COLO829 (cell line): ENCODE measurements at places on chromosomes 5 and 9.

- no peak for DNase-seq
Measured at GRCh38 chr5:53211799-53212198, 102.2 kb upstream of the MOCS2 start.

DNA sequence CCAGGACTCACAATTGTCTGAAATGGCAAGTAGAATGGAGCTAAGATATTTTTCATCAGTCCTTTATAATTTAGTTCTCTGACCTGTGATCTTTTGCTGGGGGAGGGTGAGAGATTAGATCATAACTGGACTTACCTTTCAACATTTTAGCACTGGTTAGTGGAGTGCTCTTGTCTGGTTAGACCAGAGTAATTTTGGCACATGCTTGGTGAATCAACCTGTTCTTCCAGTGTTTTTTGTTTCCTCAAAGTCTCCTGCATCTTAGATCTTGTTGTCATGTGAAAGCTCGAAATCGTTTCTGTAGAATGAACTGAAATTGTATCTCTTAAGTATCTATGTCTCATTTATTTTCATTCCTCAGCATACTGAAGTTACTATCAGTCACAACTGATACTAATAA lies 122.4 kb downstream of the TLE4 start:
- DNase-seq, result no peak

DNA sequence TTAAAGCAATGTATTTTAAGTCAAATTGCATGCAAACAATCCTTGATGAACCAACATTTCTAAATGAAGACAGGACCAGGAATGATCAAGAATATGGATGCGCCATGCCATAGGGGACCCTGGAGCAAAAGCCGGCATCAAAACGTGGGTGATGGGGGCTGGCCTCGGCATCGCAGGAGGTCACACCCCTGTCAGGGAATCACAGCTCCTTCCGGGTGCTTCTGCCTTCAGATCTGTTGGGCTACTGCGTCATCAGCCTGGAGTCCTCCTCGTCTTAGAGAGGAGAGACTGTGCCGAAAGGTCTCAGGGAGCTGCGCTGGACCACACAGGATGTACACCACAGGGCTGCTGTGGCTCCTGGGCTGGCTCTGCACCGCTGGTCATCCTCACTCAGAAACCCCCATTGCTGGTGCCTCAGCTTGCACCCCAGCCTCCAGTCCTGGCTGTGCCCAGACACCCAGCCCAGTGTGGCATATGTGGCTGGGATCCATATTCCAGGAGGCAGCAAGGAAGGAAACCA lies 152.9 kb upstream of the PPP1R26 start:
- no peak for DNase-seq

DNA sequence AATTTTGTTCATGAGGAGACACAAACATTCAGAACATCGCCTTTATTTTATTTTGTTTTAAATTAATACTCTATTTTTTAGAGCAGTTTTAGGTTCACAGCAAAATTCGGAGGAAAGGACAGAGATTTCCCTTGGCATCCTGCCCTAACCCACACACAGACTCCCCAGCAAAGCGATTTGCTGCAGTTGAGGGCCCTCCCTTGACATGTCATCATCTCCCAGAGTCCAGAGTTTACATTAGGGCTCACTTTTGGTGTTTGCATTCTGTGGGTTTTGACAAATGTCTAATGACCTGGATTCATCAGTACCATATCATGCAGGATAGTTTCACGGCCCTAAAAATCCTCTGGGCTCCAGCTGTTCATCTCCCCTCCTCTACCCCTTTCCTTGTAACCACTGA lies 33.6 kb upstream of the COL5A1 start:
- no peak for DNase-seq

DNA sequence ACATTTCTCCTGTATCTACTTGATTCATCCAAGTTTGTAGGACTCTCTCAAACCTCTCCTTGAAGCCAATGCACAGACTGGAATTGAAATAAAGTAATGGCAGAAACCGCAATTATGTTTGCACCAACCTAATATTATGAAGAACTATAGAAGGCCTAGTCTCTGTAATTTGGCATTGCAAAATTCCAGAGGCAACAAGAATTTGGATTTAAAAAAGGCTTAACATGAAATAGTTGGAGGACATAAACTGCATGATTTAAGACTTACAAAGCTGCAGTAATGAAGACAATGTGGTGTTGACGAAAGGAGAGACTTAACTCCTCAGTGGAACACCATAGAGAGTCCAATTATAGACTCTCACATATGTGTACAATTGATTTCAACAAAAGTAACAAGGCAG lies 117.8 kb upstream of the MINAR2 start:
- DNase-seq, result no peak

DNA sequence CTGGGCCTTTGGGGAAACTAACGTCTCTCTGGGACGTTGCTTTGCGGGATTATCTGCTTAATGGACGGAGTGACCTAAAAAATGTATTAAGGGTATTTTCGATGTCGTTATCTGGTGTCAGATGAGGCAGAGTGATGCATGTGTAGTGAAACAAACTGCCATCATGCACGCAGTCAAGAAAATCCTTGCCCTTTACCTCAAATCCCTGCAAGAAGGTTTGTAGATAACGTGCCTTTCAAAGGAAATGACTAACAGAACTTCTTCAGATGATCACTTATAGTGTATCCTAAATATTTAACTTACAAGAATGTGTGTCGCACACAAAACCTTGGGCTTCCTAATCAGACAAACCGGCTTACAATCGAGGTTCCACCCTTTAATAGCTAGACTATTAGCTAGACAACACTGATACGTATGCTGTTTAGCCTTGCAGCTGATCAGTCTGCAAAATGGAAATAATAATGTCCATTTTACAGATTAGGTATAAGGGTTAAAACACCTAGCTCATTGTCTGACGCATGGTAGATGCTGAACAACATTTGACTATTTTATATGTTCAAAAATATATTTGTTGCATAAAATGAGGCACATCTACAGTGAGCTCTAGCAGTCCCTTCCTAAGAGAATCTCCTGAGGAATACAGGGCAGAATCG lies 541 bp upstream of the TBCA start:
- no peak for DNase-seq

DNA sequence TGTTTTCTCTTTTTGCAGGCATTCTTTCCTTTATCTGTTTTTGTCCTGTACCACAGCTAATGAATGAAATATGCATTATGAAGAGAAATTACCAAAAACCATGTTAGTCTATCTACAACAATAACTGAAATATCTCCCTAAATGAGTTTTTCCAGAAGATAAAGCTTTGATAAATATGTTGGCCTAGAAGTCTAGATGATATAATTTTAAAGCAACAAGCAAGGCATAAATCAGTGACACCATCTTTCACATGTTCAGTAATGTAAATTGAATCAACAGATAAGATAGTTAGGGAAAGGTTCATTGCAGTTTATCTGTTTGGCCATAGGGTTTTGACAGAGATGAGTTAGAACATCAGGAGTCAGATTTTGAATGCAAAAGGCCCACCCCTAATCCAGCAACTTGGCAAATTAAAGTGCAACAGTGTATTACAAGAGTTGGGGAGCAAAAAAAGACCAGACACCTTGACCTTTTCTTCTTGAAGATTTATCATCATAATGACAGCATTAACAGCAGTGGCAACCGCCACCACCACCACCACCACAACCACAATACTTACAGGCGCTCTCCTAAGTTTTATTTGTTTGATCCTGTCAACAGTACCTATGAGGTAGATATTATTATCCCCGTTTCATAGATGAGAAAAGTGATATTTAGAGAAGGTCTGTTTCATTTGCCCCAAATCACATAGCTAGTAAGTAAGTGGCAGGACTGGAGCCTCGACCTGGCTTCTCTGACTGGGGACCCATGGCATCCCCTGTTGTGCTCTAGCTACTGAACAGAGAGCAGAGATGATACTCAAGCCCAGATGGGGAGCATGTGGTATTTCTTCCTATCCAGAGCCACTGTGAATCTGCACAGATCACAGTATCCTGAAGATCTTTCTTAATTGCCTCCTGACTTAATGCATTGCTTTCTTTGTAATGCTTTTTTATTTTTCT lies 122.8 kb upstream of the DHFR start:
- no peak for DNase-seq

DNA sequence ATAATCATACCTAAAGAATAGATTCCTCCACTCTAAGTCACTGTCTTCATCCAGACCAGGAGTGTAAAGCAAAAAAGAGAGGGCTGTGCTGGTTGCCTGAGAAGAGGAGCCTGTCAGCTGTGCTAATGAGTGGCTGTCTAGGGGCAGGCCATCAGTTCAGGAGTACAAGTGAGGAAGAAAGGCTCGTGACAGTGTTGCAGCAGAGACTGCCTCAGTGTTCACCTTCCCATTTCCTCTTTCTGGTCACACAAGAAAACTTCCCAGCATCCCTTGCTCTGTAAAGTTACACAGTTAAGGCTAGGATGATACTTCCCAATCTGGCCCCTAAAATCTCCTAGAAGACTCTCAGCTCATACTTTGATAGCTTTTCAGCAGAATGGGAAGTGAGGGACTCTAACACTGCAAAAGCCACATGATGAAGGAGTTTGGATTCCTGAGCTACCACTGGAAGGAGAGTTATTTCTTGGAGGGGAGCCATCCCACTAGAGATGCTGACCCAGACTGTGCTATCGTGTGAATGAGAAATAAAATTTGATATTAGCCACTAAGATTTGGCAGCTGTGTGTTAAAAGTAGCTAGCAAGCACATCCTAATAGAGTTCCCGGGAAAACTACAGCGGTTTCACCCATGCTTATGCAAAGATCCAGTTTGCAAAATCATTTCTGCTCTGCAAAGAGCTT lies 67.1 kb downstream of the ADAMTS12 start:
- no peak for DNase-seq

- no peak for DNase-seq
Measured at GRCh38 chr5:127958421-127959011, 125.0 kb upstream of the SLC12A2 start.

DNA sequence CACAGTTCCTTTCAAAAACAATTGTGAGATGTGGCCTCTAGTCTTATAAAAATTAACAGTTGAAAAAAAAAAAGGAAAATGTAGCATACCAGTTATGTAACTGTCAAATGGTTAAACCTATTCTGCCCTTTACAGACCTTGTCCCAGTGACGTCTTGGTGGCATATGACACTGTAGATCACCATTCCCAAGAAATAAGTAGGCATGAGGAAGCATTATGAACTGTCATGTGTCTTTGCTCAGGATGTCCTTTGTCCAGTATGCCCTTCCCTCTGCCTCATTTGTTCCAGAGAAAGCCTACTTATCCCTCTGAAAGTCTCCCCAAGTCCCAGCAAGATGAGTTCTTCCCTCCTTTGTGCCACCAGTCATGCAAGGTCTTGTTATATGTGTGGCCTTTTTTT lies 63.2 kb downstream of the PAM start:
- no peak for DNase-seq

DNA sequence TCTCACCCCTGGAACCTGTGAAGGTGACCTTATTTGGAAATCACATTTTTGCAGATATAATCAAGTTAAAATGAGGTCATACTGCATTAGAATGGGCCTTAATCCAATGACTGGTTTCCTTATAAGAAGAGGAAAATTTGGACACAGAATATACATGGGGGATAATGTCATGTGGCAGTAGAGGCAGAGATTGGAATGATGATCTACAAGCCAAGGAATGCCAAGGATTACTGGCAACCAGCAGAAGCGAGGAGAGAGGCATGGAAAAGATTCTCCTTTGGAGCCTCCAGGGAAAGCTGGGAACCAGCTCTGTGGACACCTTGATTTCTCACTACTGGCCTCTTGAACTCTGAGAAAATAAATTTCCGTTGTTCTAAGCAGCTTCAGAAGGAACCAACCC lies 20.2 kb upstream of the CEP78 start:
- DNase-seq, result no peak

DNA sequence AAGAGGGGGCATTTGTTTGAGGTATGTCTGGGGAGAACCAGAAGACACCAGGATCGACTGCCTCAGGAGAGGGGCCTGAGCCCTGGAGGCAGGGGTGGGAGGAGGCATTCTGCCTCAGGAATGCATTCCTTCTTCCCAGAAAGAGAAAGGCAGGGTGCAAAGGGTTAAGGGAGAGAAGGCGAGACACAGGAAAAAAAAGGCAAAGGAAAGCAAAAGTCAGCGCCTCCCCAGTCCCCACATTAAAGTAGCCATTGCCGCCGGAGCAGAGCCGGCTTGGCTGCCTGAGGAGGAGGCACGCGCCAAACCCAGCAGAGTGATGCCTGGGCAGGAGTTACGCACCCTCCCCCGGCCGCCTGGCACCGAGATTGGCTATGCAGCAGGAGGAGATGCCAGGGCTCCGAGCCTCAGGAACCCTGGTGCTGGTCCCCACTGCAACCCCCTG lies 123.8 kb upstream of the PHYKPL start:
- DNase-seq, result no peak

DNA sequence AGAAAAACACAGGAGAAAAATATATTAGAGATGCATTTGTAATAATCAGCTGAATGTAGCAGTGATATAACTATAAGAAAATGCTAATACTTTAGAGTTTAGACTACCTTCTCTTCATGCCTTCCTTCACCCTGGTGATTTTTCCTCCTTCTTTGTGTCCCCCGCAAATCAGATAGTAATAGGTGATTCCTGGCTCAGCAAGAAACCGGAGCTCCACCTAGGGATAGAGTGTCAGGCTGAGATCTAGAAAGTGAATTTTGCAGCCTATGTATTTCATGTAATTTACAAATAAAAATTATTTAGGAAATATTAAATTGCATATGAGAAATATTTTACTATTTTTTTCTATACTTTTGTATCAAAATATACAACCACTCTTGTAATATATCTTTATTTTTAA lies 109.8 kb upstream of the ST8SIA4 start:
- DNase-seq, result no peak
